ENCODE measurements at places on chromosomes 11 and 22. TPM values are rescaled to one million over a fixed set of nuclear protein-coding genes. Genes with fewer than 3 reads are reported as not detected.

Gene GAB4
- total RNA-seq: not detected

Gene GSC2
- not detected for total RNA-seq

Gene KCNA4
- total RNA-seq: not detected

Gene CRYBA4
- not detected for total RNA-seq

Gene KDM4F
- not detected for total RNA-seq

Gene RABL2B
- 8.9 TPM for total RNA-seq

Gene FAM180B
- not detected for total RNA-seq

Gene OR4A16
- total RNA-seq: not detected

Gene TSKU
- 36.8 TPM for total RNA-seq

Gene IL17REL
- total RNA-seq: not detected

Gene POU2AF1
- not detected for total RNA-seq

Gene KCNQ1
- 0.10 TPM for total RNA-seq

Gene POGLUT3
- 32.3 TPM for total RNA-seq

Gene NXPE1
- total RNA-seq: not detected

Gene DNAJB13
- total RNA-seq: not detected

Gene IL10RA
- not detected for total RNA-seq

Gene GRAP2
- total RNA-seq: not detected

Gene CASP12
- not detected for total RNA-seq

Gene EHF
- not detected for total RNA-seq

Gene HOATZ
- total RNA-seq: not detected

Gene CD3D
- total RNA-seq: not detected

Gene GRM5
- not detected for total RNA-seq

Gene C11orf86
- total RNA-seq: not detected

Gene EFCAB6
- total RNA-seq: 2.8 TPM

Gene CRYBB3
- not detected for total RNA-seq

Gene SLC17A6
- total RNA-seq: not detected

Gene SOX6
- total RNA-seq: 2.2 TPM

Measured in cardiac ventricle fibroblast (primary cell).